Effector memory CD8-positive, alpha-beta T cell (primary cell): ENCODE measurements at places on chromosomes 11 and 22.

DNA sequence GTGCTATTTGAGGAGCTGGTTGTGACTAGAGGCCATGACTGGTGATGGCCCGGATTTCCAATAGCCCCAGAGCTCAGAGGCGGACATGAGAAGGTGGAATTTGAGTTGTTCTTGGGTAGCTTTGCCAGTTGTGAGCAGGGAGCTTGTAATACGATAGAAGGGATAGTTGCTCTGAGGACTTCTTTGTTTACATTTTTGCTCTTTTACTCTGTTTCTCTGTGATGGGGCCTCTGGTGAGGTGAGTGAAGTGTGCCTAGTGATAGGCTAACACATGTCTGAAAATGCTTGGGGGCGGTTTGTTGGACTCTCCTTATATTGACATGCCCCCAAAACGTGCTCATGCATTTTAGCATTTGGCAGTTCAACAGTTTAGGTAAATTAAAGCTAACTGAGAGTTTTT is 365.1 kb downstream of the DDX10 start:
- H3K27ac ChIP-seq: no peak overlapping the region
- H3K4me1 ChIP-seq: no peaks in the 10 kb centered on the region
- no peak overlapping the region for H3K4me3 ChIP-seq
- H3K27me3 ChIP-seq: peaks cover 9% of the 10 kb centered on the region
- no peak for DNase-seq

DNA sequence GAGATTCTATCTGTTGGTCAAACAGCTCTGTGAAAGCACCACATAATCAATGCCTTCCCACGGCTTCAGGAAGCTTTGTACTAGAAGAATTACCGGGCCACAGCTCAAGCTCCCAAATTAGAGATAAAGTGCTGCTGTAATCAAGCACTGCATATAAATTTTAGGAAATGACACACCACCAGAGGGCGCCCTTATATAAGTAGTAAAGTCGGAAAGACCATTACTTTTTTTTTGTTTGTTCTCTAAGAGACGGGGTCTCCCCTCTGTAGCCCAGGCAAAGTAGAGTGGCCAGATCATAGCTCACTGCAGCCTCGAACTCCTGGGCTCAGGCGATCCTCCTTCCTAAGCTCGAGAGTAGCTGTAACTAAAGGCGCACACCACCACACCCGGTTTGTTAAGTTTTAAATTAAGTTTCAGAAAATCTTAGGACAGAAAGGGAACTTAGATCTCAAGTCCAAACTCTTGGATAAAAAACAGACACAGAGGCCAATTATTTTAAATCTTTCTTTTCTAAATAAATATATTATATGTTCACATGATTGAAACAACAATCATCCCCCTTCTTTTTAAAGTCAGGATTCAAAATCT is 32.6 kb downstream of the PRCP start:
- no peak overlapping the region for H3K27ac ChIP-seq
- peaks cover 2% of the 10 kb centered on the region for H3K4me1 ChIP-seq
- peak; percentile 84 for DNase-seq
- H3K4me3 ChIP-seq: peak overlapping the region; percentile 59
- no peaks in the 10 kb centered on the region for H3K27me3 ChIP-seq

DNA sequence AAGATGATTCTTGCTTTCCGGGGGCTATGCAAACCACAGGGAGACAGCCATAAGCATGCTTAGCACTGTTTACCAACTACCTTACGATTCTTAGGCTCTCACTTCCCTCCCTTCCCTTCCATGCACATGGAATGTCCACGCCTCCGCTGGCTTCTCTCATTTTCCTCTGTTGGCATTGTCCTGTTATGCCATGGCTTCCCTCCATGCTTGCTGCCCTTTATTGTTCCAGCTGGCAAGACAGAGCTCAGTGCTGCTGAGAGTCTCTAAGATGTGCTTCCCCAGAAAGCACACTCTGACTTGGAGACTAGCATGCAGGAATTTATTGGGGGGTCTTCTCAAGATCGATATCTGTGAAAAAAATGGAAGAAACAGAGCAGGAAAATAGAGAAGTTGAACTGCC is 379.2 kb downstream of the NELL1 start:
- H3K4me1 ChIP-seq: no peaks in the 10 kb centered on the region
- no peaks in the 10 kb centered on the region for H3K36me3 ChIP-seq
- no peak overlapping the region for H3K4me3 ChIP-seq
- no peak for DNase-seq

GRCh38 chr11:1009991-1010390 is 26.5 kb downstream of the MUC6 start:
- no peak for DNase-seq
- H3K27me3 ChIP-seq: no peaks in the 10 kb centered on the region
- H3K4me1 ChIP-seq: no peaks in the 10 kb centered on the region
- no peak overlapping the region for H3K27ac ChIP-seq
- no peak overlapping the region for H3K4me3 ChIP-seq
- peaks cover 28% of the 10 kb centered on the region for H3K36me3 ChIP-seq

DNA sequence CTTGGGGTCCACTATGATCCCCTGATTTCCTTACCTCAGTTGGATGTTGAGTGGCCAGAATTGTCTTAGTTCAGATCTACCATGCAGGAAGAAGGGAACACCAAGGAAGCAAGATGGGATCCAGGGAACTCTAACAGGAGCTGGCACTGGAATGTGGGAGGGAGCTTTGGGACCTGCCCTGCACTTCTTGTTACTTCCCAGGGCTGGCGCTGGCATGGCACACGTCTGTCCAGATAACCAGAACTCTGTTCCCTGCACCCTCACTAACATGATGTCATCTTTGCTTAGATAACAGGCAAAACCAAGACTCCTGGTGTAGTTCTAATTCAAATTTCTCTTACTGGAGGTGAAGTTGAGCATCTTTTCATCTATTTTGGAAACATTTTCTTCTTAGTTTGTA is 550.0 kb downstream of the MN1 start:
- no peak overlapping the region for H3K27ac ChIP-seq
- H3K4me1 ChIP-seq: no peaks in the 10 kb centered on the region
- no peak for DNase-seq
